Prostate gland (tissue), 2 donors: ENCODE measurements at places on chromosomes 16 and 17. TPM values are rescaled to one million over a fixed set of nuclear protein-coding genes. Genes with fewer than 3 reads are reported as not detected.
A peak's percentile ranks its signal among the peaks of the same experiment; 100 is the strongest.

- no peak for DNase-seq
- H3K27ac ChIP-seq = peak overlapping the region; percentile 92
- no peak overlapping the region for H3K4me3 ChIP-seq
- H3K27me3 ChIP-seq = no peaks in the 10 kb centered on the region
- H3K4me1 ChIP-seq = peaks cover 14% of the 10 kb centered on the region
- no peaks in the 10 kb centered on the region for H3K36me3 ChIP-seq
Observed at GRCh38 chr17:78933025-78933958, 8.1 kb upstream of the TIMP2 start.

DNA sequence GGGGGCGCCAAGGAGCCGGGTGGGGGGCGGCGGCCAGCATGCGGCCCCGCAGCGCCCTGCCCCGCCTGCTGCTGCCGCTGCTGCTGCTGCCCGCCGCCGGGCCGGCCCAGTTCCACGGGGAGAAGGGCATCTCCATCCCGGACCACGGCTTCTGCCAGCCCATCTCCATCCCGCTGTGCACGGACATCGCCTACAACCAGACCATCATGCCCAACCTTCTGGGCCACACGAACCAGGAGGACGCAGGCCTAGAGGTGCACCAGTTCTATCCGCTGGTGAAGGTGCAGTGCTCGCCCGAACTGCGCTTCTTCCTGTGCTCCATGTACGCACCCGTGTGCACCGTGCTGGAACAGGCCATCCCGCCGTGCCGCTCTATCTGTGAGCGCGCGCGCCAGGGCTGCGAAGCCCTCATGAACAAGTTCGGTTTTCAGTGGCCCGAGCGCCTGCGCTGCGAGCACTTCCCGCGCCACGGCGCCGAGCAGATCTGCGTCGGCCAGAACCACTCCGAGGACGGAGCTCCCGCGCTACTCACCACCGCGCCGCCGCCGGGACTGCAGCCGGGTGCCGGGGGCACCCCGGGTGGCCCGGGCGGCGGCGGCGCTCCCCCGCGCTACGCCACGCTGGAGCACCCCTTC is 484 bp downstream of the FZD2 start:
- DNase-seq = no peak
- H3K4me3 ChIP-seq = peak overlapping the region; percentile 46
- H3K27me3 ChIP-seq = peaks cover 5% of the 10 kb centered on the region
- no peaks in the 10 kb centered on the region for H3K36me3 ChIP-seq
- peak overlapping the region; percentile 48 for H3K27ac ChIP-seq

DNA sequence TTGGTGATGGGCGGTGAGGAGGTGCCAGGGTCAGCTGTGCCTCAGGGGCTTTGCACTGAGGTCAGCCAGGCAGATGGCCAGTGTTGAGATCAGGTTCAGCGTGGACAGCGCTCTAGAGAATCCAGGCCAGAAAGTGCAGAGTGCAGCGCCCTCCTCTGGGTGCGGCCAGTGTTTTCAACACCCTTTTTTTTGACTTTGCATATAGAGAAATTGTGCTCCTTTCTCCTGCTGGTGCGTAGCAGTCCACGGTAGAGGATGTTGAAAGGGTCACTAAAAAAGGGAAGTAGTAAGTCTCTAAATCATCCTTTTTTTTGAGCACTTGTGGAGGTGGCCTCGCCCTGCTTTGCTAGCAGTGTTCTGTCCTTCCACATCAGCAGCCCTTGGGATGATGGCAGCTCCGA is 53.9 kb downstream of the BANP start:
- H3K27ac ChIP-seq = no peak overlapping the region
- H3K4me1 ChIP-seq = no peaks in the 10 kb centered on the region
- H3K36me3 ChIP-seq = peaks cover 11% of the 10 kb centered on the region

- H3K4me1 ChIP-seq = peaks cover 4% of the 10 kb centered on the region
- H3K27ac ChIP-seq = no peak overlapping the region
- no peaks in the 10 kb centered on the region for H3K36me3 ChIP-seq
- H3K4me3 ChIP-seq = no peak overlapping the region
Observed at GRCh38 chr16:85367485-85367884, 245.6 kb upstream of the GSE1 start.

GRCh38 chr17:38353086-38353604 is 1.5 kb downstream of the SOCS7 start:
- no peaks in the 10 kb centered on the region for H3K27me3 ChIP-seq
- no peak for DNase-seq
- H3K4me1 ChIP-seq = peaks cover 11% of the 10 kb centered on the region
- no peaks in the 10 kb centered on the region for H3K36me3 ChIP-seq
- peak overlapping the region; percentile 96 for H3K4me3 ChIP-seq

GRCh38 chr16:23383881-23384280 is 69.1 kb downstream of the COG7 start:
- no peaks in the 10 kb centered on the region for H3K36me3 ChIP-seq
- H3K27me3 ChIP-seq = no peaks in the 10 kb centered on the region
- no peak overlapping the region for H3K4me3 ChIP-seq
- H3K4me1 ChIP-seq = no peaks in the 10 kb centered on the region

The MXRA7 gene
- 285 TPM for total RNA-seq

- no peak for DNase-seq
- no peak overlapping the region for H3K4me3 ChIP-seq
- H3K27me3 ChIP-seq = no peaks in the 10 kb centered on the region
- H3K4me1 ChIP-seq = no peaks in the 10 kb centered on the region
Observed at GRCh38 chr17:80791758-80792284, 199.8 kb upstream of the CHMP6 start.

DNA sequence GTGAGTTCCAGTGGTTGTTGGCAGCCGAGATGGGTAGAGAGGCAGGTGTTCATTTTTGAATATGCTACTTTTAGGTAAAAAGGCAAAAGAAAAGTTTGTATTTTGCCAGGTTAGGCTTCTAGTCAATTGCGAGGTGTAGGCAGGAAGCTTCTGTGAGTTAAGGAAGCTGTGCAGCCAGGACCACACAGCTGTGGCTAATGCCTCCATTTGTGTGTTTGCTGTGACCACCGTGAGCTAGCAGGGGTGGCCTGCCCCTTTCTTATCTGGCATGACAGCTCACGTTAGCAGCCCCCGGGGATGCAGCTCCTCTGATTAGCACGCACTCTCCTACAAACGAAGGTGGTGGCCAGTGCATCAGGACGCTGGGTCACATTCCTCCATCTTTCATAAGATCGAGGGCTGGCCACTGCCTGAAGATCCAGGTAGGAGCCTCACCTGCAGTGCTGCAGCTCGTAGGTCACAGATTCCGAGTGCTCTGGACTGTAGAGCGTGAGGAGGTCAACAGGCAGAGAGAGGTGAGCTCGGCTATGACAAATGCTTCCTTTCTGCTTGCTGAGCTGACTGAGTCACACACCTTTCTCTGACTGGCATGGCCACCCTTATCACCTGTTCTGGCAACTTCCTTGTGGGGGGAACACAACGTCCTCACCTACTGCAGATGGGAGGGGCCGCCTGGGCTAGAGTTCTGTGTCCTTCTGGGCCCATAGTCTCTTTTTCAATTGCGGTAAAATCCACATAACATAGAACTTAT is 244.4 kb downstream of the HS3ST3B1 start:
- no peak for DNase-seq
- no peak overlapping the region for H3K4me3 ChIP-seq
- no peaks in the 10 kb centered on the region for H3K36me3 ChIP-seq
- no peaks in the 10 kb centered on the region for H3K4me1 ChIP-seq
- H3K27me3 ChIP-seq = no peaks in the 10 kb centered on the region

- H3K4me3 ChIP-seq = no peak overlapping the region
- no peaks in the 10 kb centered on the region for H3K27me3 ChIP-seq
- H3K4me1 ChIP-seq = no peaks in the 10 kb centered on the region
- H3K36me3 ChIP-seq = no peaks in the 10 kb centered on the region
- H3K27ac ChIP-seq = no peak overlapping the region
Observed at GRCh38 chr16:79605999-79606398, 5.5 kb upstream of the MAF start.

The GPRC5C gene
- 186 TPM for total RNA-seq

DNA sequence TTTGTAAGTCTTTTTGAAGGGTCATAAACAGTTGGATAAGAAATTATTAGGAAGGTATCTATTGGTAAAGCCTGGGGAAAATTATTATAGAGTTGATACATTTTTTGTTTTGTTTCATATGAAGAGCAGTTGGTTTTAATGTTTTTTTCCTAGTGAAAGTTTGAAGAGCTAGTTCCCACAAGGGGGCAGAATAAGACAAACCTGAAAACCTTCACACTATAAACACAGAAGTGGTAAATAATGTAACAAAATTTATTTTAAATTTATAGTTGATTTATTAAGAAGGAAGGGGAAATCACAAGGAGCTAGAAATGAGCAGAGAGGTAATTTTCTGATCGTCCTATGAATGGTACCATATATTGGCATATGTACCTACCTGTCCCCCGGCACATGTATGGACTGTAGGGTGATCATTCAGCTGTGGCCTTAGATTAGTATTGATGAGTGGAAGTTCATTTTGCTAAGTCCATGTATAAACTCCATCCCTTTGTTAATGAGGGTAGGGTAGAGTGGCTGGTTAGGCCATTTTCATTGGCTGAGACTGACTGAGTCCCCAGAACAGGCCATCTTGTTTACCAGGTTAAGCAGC is 116.3 kb downstream of the TANC2 start:
- H3K27me3 ChIP-seq = no peaks in the 10 kb centered on the region
- H3K36me3 ChIP-seq = no peaks in the 10 kb centered on the region
- no peak overlapping the region for H3K27ac ChIP-seq
- DNase-seq = no peak
- no peak overlapping the region for H3K4me3 ChIP-seq
- H3K4me1 ChIP-seq = peaks cover 3% of the 10 kb centered on the region

DNA sequence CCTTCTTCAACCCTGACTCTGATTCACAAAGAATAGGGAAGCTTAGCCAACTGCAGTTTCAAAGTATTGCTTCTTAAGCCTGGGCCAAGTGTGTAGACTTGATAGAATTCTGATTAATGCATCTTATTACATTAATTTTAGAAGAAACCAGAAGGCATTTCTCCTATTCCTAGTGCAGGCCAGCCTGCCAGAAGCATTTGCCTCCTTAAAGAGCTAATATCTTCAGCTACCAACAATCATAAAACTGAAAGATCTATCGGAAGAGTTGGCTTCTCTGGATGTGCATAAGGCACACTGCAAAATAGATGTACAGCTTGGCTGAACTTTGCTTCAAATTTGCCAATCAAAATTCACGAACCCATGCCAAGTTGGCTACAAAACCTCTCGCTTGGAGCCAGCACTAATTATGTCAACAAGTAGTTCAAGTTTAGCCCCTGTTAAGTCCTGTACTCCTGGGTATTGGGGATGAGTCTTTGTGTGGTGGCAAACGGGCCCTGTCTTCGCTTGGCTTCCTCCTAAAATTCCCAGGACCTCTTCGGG is 717.8 kb downstream of the WWOX start:
- DNase-seq = no peak
- peak overlapping the region; percentile 8 for H3K27ac ChIP-seq
- no peak overlapping the region for H3K4me3 ChIP-seq

The HOXB2 gene
- 9.5 TPM for total RNA-seq

DNA sequence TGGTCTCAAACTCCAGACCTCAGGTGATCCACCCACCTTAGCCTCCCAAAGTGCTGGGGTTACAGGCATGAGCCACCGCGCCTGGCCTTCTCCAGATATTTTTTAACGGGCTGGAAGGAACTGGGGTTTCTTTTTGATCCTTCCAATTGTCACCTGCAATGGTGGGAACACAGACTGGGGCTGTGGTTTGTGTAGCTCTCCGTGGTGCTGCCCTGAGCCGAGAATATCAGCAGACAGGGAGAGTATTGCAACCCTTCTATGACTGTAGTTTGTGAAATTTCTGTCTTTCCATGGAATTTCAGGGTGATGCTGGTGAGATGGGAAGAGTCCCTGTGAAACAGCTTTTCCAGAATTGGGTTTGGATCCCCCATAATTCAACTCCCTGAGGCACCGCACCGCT is 263.5 kb downstream of the ENGASE start:
- H3K4me1 ChIP-seq = no peaks in the 10 kb centered on the region
- no peaks in the 10 kb centered on the region for H3K27me3 ChIP-seq
- DNase-seq = no peak

DNA sequence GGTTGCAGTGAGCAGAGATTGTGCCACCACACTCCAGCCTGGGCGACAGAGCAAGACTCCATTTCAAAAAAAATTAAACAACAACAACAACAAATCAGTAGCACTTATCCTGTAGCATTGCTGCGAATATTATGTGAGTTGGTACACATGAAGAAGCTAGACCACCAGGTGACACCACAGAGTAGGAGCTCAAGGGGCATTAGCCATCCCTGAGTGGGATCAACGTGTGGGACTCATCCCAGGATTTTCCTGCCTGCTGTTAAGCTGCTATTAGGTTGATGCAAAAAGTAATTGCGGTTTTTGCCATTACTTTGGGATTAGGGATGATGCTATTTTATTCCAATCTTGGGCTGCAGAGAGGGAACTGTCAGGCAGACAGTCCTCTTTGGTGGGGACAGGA is 47.2 kb downstream of the OTOA start:
- DNase-seq = no peak
- no peaks in the 10 kb centered on the region for H3K4me1 ChIP-seq
- H3K36me3 ChIP-seq = no peaks in the 10 kb centered on the region
- no peak overlapping the region for H3K4me3 ChIP-seq
- H3K27me3 ChIP-seq = no peaks in the 10 kb centered on the region

GRCh38 chr17:52762147-52762793 is 603.8 kb upstream of the CA10 start:
- no peak overlapping the region for H3K4me3 ChIP-seq
- H3K27ac ChIP-seq = no peak overlapping the region
- DNase-seq = peak; percentile 31
